ENCODE measurements at places on chromosomes 16 and 17. TPM values are rescaled to one million over a fixed set of nuclear protein-coding genes. Genes with fewer than 3 reads are reported as not detected.

The CDC42EP4 gene
- total RNA-seq: 20.8 TPM

GRCh38 chr16:53664724-53665345 is 38.8 kb downstream of the RPGRIP1L start:
- no peak for DNase-seq
- H3K4me1 ChIP-seq: no peaks in the 10 kb centered on the region
- no peak overlapping the region for H3K27ac ChIP-seq
- H3K36me3 ChIP-seq: no peaks in the 10 kb centered on the region
- H3K4me3 ChIP-seq: no peak overlapping the region
- H3K27me3 ChIP-seq: no peaks in the 10 kb centered on the region

GRCh38 chr17:15123593-15124263 is 141.4 kb downstream of the PMP22 start:
- no peaks in the 10 kb centered on the region for H3K36me3 ChIP-seq
- H3K27me3 ChIP-seq: no peaks in the 10 kb centered on the region
- no peak for DNase-seq
- no peaks in the 10 kb centered on the region for H3K4me1 ChIP-seq

The NBR1 gene
- 61.4 TPM for total RNA-seq

- peak overlapping the region; percentile 55 for H3K27ac ChIP-seq
- H3K4me3 ChIP-seq: no peak overlapping the region
- H3K36me3 ChIP-seq: peaks cover 30% of the 10 kb centered on the region
- H3K4me1 ChIP-seq: peaks cover 97% of the 10 kb centered on the region
These were observed 284.0 kb downstream of the SEC14L1 start for GRCh38 chr17:77424585-77425344.

The CDH3 gene
- total RNA-seq: 45.6 TPM

DNA sequence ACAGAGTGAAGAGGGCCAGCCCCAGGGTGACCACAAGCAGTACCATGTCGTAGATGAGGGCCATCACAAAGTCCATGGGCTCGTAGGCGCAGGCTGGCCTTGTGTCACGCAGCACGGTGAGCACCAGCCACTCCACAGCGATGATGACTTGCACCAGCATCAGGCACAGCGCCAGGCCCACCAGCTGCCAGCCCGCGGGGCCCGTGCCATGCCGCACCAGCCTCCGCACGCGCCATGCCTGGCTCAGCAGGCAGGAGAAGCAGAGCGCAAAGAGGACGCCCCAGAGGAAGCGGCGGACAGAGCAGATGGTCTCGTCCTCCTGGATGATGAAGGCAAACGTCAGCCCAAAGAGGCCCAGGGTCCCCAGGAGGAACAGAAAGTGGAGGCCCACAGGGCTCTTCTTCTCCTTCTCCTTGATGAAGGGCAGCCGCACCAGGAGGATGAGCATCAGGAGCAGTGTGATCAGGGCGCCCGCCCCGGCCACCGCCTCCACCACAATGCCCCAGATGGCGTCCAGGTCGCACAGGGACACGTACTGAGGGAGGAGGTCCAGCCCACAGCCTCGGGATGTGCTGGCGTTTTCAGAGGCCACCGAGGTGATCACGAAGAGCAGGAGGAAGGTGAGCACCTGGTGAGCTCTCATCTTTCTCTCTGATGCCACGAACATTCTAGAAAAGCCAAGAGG is 12.3 kb downstream of the GPRC5B start:
- H3K4me3 ChIP-seq: no peak overlapping the region

DNA sequence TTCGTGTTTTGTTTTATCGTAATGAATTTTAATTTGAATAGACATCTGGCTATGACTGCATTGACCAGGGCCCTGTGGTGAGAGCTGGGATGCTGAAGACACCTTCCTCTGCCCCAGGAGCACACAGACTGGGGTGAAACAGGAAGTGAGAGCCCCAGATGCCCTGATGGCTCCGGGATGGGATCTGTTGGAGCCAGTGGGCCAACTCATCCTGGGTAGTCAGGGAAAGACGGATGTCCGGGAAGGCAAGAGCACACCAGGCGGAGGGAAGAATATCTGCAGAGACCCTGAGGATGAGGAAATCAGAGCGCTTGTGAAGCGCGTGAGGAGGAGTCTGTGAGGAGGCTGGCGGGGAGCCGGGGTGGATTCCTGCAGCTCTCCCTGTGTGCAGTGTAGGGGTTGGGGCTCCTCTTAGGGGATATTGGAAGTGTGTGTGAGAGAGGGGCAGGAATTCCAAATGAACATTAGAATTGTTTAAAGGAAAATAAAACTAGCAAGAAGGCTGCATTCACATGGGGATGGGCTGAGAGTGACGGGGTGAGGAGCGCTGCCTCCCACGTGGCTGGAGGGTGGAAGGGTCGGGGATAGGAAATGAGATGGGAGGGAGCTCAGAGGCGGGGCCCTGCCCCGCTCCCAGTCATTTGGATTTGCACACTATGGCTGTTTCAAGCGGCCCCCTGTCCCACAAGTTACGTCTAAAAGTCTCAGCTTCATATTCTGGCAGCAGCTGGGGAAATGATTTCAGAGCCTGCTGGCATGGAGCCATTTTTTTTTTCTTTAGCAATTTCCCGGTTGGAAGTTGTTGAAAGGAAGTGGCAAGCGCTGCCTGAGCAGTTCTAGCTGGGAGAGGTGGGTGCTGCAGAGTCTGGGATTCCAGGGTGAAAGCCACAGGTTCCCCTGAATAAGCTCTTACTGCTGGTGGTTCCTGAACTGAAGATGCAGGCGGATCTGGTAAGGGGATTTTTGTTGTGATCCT is 71.2 kb upstream of the LGALS9 start:
- DNase-seq: no peak
- no peaks in the 10 kb centered on the region for H3K4me1 ChIP-seq
- H3K27ac ChIP-seq: peak overlapping the region; percentile 69
- no peaks in the 10 kb centered on the region for H3K36me3 ChIP-seq
- no peak overlapping the region for H3K4me3 ChIP-seq
- no peaks in the 10 kb centered on the region for H3K27me3 ChIP-seq

GRCh38 chr16:68608330-68608729 is 36.8 kb upstream of the CDH3 start:
- no peaks in the 10 kb centered on the region for H3K4me1 ChIP-seq
- no peak overlapping the region for H3K4me3 ChIP-seq
- H3K27me3 ChIP-seq: no peaks in the 10 kb centered on the region
- no peak overlapping the region for H3K27ac ChIP-seq
